ENCODE measurements at places on chromosomes 7 and 10.

DNA sequence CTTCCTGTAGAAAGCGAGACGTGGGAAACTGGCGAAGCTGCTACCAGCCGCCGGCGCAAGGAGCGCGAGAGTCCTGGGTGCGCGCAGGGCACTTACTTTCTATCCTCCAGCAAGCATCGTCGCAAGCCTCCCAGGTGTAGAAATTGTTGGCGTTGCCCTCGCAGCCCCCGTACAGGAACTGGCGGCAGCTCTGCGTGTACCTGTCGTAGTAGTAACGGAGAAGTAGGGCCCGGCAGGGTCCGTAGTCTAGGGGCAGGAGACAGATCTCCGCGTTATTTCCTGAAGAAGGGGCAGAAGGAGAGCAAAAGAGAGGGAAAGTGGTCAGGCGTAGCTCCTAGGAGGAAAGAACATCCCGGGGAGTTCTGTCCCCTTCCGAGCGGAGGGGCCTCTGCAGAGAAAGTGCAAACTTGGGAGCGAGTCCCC is 501 bp downstream of the TFPI2 start:
- H3K27me3 ChIP-seq, result no peaks in the 10 kb centered on the region
- DNase-seq, result no peak
- H3K36me3 ChIP-seq, result no peaks in the 10 kb centered on the region
- no peaks in the 10 kb centered on the region for H3K4me1 ChIP-seq
- no peak overlapping the region for H3K27ac ChIP-seq
- peak overlapping the region; percentile 74 for H3K4me3 ChIP-seq

DNA sequence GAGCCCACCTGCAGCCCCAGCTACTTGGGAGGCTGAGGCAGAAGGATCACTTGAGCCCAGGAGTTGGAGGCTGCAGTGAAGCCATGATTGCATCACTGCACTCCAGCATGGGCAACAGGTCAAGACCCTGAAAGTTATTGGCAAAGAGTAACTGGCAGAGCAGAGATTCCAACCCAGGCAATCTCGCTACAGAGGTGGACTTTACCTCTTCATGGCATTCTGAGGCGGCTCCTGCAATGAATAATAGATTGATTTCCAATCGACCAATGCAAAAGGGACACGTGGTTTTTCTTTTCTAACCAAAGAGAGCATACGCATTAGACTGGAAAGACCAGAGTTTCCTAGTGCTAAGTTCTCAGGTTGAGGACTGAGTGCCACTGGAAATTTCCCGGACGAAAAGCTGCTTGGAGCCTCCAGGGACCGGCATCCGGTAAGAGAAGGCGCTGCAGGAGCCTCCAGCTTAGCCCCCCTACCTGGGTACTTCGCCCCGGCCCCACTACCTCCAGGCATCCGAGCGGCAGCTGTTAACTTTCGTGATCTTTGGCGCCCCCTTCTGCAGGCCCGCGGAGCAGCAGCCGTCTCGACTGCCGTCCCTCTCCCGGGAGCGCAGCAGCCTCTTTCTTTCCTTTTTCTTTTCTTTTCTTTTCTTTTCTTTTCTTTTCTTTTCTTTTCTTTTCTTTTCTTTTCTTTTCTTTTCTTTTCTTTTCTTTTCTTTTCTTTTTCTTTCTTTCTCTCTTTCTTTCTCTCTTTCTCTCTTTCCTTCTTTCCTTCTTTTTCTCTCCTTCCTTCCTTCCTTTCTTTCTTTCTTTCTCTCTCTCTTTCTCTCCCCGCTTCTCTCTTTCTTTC is 4.1 kb downstream of the MBLAC1 start:
- DNase-seq, result peak; percentile 83
- no peaks in the 10 kb centered on the region for H3K4me1 ChIP-seq

DNA sequence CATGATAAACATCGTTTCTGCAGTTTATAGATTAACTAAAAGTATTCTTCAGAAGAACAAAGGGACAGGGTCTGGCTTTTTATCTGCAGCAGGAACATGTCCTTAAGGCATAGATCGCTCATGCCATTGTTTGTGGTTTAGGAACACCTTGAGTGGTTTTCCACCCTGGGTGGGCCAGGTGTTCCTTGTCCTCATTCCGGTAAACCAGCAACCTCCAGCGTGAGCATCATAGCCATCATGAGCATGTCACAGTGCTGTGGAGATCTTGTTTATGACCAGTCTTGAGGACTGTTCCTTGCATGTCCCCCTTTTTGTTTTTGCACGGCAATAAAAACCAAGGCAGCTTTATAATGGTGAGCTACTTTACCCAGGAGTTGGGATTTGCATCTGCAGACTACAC is 33.9 kb downstream of the STOX1 start:
- H3K36me3 ChIP-seq, result no peaks in the 10 kb centered on the region
- no peaks in the 10 kb centered on the region for H3K27me3 ChIP-seq
- DNase-seq, result no peak
- no peak overlapping the region for H3K27ac ChIP-seq
- H3K4me3 ChIP-seq, result no peak overlapping the region

DNA sequence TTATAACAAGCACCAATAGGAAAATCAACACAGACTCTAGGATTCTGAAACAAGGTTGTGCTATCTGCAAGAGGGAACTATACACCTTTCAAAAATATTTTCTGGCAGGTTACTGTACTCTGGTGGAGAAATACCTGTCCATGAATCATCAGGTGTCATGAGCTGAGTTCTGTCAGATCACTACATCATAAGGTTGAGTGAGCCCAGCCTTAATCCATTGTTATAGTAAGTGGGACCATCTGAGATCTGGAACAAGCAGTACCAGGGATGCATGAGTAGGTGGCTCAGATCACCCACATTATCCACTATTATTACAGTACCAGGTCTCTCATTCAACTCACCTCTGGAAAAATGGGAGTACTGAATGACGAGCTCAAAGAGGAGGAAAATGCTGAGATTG is 212.4 kb downstream of the DGKI start:
- no peak overlapping the region for H3K4me3 ChIP-seq
- H3K27me3 ChIP-seq, result no peaks in the 10 kb centered on the region
- H3K36me3 ChIP-seq, result no peaks in the 10 kb centered on the region
- DNase-seq, result no peak
- no peak overlapping the region for H3K27ac ChIP-seq
- no peaks in the 10 kb centered on the region for H3K4me1 ChIP-seq

GRCh38 chr10:101814466-101815071 is 3.7 kb downstream of the OGA start:
- H3K4me3 ChIP-seq, result peak overlapping the region; percentile 96
- H3K27me3 ChIP-seq, result no peaks in the 10 kb centered on the region
- H3K27ac ChIP-seq, result no peak overlapping the region
- no peak for DNase-seq

DNA sequence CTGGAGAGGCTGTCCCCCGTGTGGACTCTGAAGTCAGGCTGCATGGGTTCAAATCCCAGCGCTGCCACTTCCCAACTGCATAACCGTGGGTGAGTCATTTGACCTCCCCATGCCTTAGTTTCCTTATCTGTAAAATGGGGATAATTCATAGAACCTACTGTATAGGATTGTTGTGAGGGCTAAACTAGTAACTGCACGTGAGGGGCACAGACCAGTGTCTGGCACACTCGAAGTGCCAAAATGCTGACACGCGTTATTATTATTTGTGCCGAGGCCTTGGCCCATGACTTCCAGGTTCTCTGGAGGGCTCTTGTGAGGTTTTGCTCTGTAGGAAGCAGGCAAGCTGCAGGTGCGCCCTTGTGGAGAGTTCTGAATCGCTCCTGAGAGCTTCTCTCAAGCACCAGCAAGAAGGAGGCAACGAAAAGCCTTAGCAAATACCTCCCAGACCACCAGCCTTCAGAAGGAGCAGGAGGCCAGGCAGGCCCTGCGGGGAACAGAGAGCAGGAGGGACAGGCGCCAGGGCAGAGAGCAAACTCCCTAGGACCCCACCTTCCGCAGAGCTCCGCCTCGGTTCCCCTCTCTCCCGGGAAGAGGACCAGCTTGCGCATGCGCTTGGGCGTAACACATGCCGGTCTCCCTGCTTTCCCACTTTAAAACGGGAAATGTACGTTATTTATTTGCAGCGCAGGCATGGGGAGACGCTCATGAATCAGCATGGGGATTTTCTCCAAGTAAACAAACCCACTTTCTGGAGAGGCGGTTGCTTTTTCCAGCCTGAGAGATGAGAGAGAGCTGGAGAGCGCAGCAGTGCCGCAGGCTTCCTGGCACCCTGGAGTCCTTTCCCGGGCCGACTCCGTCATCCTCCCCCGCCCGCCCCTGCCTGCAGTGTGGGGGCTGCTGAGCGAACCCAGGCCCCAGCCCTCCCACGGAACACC is 39.6 kb downstream of the SORCS3 start:
- H3K4me3 ChIP-seq, result peak overlapping the region; percentile 39
- DNase-seq, result no peak
- peaks cover 5% of the 10 kb centered on the region for H3K27me3 ChIP-seq
- H3K4me1 ChIP-seq, result no peaks in the 10 kb centered on the region
- no peak overlapping the region for H3K27ac ChIP-seq

- no peaks in the 10 kb centered on the region for H3K36me3 ChIP-seq
- peak overlapping the region; percentile 71 for H3K27ac ChIP-seq
- DNase-seq, result no peak
- H3K4me3 ChIP-seq, result no peak overlapping the region
- no peaks in the 10 kb centered on the region for H3K27me3 ChIP-seq
These were observed 2.2 kb upstream of the ASCC1 start for GRCh38 chr10:72218325-72218724.

DNA sequence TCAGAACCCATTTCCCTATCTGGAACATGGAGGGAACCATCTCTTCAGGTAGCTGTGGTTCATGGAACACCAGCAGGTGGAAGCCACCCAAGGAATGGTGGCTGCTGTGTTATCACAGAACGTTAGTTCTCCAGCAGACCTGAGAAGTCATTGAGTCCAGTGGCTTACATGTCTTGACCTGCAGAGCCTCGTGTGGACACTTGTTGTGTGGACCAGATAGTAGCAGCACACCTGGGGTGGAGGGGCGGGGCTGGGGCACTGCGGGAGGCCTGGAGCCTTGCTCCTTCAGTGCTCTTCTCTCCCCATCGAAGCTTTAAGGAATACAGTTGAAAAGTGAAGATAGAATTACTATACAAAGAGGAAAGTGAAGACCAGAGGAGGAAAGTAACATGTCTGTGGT is 42.4 kb downstream of the VWA2 start:
- no peaks in the 10 kb centered on the region for H3K36me3 ChIP-seq
- no peak overlapping the region for H3K27ac ChIP-seq
- no peaks in the 10 kb centered on the region for H3K4me1 ChIP-seq
- DNase-seq, result no peak

DNA sequence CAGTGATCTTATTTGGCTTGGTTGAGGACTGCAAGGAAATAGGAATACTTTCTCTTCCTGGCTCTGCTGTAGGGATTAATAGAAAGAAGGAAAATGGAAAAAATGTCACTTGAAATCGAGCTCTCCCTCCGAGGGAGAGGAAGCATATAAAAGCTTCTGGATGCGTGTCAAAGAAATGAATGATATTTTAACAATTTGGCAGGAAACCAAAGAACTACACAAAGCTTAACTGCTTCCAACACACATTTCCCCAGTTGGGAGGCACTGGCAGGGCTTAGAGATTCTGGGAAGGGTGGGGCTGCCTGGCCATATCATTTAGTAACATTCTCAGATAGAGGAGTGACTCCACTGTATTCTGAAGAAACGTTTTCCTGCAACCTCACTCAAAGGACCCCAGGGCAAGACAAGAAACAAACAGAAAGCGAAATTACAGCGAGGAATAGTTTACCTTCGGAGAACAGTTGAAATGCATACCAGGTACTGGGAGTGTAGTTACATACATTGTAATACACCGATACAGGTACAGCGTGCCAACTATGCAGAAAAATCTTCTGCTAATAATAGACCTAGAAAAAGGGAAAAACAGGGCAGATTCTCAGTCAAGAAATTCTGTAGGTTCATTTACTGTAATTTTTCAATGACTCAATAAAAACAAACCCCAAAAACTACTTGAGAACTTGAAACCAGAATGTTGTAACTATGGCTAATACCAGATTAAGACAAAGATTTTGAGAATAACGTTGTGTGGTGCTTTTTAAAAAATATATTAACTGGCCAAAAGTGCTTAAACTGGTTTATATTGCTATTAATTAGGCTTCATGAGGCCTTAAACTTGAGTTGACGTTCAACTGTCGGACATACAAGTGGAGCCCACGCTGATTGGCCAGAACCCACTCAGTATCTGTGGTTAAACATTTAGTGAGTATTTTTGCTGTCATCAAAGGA is 75.7 kb upstream of the ASAH2 start:
- no peaks in the 10 kb centered on the region for H3K27me3 ChIP-seq
- DNase-seq, result no peak
- peak overlapping the region; percentile 7 for H3K4me3 ChIP-seq
- H3K36me3 ChIP-seq, result no peaks in the 10 kb centered on the region
